ENCODE measurements at places on chromosomes 5 and 9.

- no peak for DNase-seq
Measured at GRCh38 chr5:42579320-42579719, 156.1 kb downstream of the GHR start.

GRCh38 chr5:167463939-167464338 lies 827.5 kb upstream of the WWC1 start:
- no peak for DNase-seq

GRCh38 chr9:91421971-91422757 lies 1.5 kb downstream of the NFIL3 start:
- DNase-seq, result no peak

DNA sequence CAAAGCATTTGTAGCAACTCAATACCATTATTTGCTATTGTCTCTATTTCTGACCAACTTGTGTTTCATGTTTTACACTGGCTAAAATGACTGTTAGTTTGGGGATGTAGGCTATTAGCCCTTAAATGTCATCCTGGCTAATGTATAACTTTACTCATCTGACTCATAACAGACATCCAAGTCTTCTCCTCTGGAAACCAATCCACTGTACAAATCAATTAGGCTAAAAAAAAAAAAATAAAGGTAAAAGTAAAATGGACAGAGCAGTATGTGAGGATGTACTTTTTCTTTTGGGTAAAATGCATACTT lies 20.6 kb downstream of the MEGF9 start:
- DNase-seq, result no peak

DNA sequence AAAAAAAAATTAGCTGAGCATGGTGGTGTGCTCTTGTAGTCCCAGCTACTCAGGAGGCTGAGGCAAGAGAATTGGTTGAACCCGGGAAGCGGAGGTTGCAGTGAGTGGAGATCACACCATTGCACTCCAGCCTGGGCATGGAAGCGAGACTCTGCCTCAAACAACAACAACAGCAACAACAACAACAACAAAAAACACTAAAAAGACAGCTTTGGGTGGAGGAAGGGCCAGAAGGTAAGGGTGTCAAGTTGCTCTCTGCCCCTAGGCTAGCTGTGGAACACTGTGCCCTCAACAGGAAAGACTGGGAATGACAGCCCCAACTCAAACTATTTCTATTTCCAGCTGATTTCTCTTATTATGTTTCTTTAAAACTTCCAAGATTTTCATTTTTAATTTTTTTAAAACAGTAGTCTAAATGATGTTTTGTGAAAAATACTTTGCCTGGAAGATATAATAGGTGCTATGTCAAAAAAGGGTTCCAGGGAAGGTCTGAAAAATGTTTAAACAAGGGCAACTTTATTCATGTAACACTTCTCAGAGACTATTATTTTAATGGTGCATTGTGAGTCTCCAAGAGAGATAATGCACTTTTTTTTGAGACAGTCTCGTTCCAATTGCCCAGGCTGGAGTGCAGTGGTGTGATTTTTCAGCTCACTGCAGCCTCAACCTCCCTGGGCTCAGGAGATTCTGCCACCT lies 29.9 kb downstream of the CLINT1 start:
- DNase-seq, result no peak

DNA sequence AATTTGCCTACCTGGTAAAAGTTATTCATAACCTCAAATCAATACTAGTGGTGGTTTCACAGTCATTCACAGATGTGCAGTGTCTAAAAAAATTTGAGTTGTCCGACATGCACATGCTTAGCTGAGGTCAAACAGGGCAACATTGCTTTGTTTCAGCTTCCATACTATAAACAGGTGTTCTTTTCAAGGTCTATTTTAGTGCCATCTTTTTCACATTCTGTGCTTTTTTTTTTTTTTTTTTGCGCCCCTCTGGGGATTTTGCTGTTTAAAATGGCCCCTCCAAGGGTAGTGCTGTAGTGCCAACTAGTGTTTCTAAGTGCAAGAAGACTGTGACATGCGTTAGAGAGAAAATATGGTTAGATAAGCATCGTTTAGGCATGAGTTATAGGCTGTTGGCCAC lies 14.5 kb downstream of the PHAX start:
- DNase-seq, result no peak

- DNase-seq, result no peak
Measured at GRCh38 chr9:134518004-134518606, 123.5 kb upstream of the COL5A1 start.

DNA sequence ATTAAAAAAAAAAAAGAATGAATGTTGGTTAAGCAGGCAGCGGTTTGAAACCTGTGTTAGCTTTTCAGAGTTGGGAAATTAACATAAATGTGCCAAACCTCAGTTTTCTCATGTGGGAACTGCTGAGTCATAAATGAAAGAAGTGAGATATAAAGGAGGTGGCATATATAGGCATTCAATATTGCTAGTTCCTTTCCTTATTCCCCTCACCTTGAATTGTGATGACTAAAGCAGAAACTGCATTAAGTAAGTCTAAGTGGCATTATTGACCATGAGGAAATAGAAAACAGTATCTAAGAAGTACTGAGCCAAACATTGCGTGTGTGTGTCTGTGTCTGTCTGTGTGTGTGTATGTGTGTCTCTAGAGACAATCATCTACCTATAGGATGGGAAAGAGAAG lies 691.2 kb downstream of the TLR4 start:
- no peak for DNase-seq

DNA sequence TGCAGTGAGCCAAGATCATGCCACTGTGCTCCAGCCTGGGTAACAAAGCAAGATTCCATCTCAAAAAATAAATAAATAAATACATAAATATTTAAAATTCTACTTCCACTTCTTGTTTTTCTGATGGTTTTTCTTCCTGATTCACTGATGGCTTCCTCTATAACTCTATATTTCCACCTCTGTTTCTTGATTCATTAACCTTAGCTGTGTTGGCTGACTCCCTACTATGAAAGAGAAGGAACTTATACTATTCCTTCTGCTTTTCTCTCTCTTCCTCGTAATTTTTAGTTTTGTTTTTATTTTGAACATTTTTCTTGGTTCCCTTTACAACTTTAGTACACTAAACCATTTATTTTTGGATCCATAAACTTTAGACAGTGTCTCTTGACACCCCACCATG lies 103.5 kb downstream of the MAMDC2 start:
- DNase-seq, result no peak

GRCh38 chr5:100861148-100861547 lies 41.9 kb downstream of the ST8SIA4 start:
- no peak for DNase-seq

DNA sequence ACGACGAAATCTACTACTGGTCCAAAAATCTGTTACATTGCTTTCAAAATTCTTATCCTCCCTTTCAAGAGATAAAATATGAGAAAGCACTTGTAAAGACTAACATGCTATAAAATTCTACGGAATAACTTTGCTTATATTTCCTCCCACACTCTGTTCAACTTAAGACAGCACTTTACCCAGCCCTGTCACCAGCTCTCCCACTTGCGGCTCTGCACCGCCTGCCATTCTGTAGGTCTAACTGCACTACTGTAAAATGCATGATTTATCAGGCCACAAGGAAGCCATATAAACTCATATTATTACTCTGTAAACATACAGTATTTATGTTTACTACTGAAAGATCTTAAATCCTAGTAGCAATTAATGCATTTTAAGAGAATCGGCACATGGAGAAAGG lies 11.4 kb downstream of the CTNND2 start:
- DNase-seq, result no peak

GRCh38 chr9:108103046-108103693 lies 613.6 kb upstream of the KLF4 start:
- no peak for DNase-seq

DNA sequence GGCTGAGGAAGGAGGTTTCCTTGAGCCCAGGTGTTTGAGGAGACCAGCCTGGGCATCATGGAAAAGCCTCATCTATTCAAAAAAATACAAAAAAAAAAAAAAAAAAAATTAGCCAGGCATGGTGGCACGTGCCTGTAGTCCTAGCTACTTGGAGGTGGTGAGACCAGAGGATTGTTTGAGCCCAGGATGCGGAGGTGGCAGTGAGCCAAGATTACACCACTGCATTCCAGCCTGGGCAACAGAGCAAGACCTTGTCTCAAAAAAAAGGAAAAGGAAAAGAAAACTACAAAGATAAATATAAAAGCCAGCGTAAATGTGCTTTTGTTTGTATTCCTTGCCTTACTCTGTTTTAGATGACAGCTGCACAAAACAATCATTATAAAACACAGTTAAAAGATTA lies 2249.2 kb upstream of the C9orf72 start:
- no peak for DNase-seq

- no peak for DNase-seq
Measured at GRCh38 chr5:116661419-116661818, 86.8 kb upstream of the SEMA6A start.

GRCh38 chr5:124634741-124635323 lies 111.6 kb downstream of the ZNF608 start:
- no peak for DNase-seq

GRCh38 chr9:68969538-68969937 lies 44.4 kb downstream of the PRKACG start:
- no peak for DNase-seq

GRCh38 chr9:96620832-96621269 lies 1.2 kb upstream of the CDC14B start:
- no peak for DNase-seq

- DNase-seq, result no peak
Measured at GRCh38 chr9:90770927-90771326, 30.7 kb upstream of the SYK start.

- DNase-seq, result no peak
Measured at GRCh38 chr9:124708633-124709291, 62.3 kb downstream of the NR6A1 start.

DNA sequence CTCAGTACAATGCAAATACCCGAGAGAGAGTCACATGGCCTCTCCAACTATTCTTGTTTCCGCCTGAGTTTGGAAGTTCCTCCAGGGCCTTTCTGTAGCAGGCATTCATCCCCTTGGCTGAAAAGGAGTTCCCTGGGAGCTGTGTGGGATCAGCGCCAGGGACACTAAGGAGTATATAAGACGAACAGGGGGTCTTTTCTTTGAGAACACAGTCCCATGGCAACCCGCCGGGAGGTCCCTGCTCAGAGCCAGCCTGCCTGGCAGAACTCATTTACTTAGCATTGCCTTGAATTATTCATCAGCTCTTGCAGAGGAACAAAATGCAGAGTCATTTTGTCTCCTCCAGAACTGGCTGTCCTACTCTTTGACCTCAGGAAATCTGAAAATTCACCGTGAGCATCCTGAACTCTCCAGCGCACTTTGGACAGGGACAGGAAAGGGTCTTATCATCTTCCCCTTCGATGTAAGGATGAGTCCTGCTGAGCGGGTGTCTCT lies 120.4 kb upstream of the OSMR start:
- DNase-seq, result no peak

DNA sequence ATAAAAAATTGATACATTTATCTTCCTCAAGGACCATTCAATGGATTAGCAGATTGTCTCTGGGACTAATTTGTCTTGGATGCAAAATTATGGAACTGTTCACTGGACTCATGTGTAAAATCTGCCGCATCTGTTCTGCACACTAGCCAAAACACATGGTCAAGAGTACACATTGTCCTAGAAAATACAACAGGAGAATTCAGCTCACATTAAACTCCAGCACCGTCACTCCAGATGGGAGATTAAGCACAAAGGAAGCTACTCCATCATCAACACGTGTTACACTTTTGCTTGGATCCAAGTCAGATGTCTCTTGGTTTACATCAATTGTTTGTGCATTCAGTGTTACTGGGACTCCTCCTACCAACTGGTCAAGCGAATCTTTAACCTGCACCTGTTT lies 28.8 kb downstream of the C5 start:
- DNase-seq, result no peak

DNA sequence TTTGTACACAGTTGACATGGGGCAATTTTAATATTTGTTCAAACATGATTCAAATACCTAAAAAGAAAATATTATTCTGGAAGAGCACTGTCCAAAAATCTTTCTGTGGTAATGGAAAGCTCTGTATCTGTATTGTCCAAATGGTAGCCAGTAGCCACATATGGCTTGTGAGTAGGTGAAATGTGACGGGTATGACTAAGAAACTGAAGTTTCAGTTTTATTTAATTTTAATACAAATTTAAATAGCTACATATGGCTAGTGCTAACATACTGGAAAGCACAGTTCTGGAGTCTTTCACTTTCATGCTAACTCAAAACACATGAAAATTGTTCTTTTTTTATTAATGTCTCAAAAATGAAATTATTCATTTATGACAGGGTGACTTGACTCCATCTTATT lies 132.6 kb downstream of the PLK2 start:
- no peak for DNase-seq

- no peak for DNase-seq
Measured at GRCh38 chr5:151357097-151357496, 9.7 kb upstream of the SLC36A2 start.

DNA sequence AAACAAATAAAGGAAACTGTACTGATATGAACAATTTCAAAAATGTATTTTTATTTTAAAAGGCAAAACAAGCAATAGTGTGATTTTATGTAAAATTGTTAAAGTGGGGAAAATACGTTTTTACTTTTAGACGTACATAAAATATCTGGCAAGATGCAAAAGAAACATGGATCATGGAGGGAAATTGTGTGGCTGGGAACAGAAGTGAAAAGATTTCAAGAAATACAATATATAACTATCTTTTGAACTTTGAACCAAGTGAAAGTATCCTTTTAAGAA lies 1.5 kb upstream of the ZNF367 start:
- DNase-seq, result no peak

DNA sequence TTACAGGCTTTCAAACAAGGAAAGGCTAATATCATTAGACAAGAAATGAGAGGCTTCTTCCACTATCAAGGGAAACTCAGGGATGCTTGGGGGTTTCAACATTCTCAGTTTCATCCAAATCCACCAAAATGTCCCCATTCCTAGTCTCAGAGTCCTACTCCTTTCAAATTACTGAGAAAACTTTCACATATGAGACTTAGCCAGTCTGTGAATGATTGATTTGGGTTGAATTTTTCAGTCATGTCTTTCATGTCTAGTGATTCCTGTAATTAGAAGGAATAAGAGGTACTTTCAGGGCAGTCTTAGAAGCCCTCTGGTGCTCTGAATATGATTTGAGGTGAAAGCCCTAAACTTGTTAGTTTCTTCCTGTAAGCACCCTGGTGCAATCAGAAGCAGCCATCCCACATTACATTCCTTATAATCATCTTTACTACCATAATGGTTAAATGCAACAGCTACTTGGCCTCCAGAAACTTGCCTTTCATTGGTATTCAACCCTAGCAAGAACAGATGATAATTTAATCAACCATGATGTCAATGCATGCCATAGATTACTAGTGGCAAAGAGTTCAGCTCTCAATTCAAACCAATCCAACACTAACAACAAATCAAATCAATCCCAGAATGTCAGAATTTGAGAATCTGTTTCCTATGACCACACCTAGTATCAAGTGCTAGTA lies 50.7 kb upstream of the RIC1 start:
- DNase-seq, result no peak

DNA sequence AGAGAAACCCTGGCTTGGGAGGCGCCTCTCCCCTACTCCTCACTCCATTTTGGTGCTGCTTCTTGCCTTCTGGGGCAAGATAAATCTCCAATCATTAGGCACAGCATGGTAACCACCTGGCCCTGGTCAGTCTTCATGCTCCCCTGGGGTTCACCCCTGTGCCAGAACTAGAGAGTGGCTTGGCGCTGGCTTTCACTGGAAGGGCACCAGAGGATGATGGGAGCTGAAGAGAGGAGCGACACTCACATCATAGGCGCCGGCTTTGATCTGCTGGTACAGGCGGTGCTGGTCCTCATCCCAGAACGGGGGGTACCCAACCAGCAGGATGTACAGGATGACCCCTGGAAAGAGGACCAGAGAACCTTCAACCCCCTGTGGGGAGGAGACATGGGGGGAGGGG lies 38.1 kb downstream of the CAMK2A start:
- DNase-seq, result no peak

GRCh38 chr9:127133739-127134167 lies 11.3 kb upstream of the ANGPTL2 start:
- no peak for DNase-seq

- no peak for DNase-seq
Measured at GRCh38 chr5:179974946-179975712, 67.4 kb upstream of the TBC1D9B start.

All from stimulated activated CD4-positive, alpha-beta T cell treated with anti-CD3 and anti-CD28 coated beads, TNF-alpha, amount 100 ng/mL, for 1 hour (primary cell).